Globus pallidus (tissue), 1 donor: ENCODE measurements at places on chromosomes 16 and 17.
A peak's percentile ranks its signal among the peaks of the same experiment; 100 is the strongest.

- peak; percentile 55 for DNase-seq
Observed at GRCh38 chr16:56657555-56658326, at the start of gene MT1F. Gene MT1F (plus strand): TSS chr16:56657959. CDS start chr16:56658059, 100 bp downstream.

GRCh38 chr16:66289986-66290385, 76.5 kb upstream of the CDH5 start:
- DNase-seq, result no peak

- no peak for DNase-seq
Observed at GRCh38 chr17:81116704-81117103, 48.6 kb upstream of the PVALEF start.

GRCh38 chr17:35765756-35766488, 5.2 kb downstream of the C17orf50 start:
- no peak for DNase-seq

- DNase-seq, result peak; percentile 73
Observed at GRCh38 chr17:81733507-81734404, 21.7 kb downstream of the SLC25A10 start.

- no peak for DNase-seq
Observed at GRCh38 chr17:21094298-21094704, 32.5 kb upstream of the DHRS7B start.

GRCh38 chr17:78127239-78127887, 1.2 kb downstream of the TMC6 start:
- peak; percentile 95 for DNase-seq

- DNase-seq, result no peak
Observed at GRCh38 chr17:42818379-42818778, 5.7 kb downstream of the BECN1 start.

DNA sequence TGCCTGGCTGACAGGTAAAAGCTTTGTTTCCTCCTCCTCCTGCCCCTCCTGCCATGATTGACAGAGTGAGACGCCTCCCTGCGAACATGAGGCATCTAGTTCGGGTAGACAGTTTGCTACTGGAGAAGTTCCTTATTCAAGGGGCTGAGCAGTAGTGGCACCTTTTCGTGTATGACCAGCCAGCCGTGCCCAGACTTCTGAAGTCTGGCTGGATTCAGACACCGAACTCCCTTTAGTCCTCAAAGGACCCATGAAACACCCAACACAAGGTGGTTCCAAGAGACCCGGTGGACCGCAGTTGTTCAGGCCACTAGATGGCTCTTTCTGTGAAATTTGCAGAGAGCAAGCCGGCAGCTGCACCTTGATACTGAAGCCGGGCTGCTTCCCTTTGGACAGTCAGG, 192.8 kb downstream of the XYLT1 start:
- no peak for DNase-seq

GRCh38 chr16:81583893-81584631, 139.5 kb downstream of the CMIP start:
- DNase-seq, result no peak

DNA sequence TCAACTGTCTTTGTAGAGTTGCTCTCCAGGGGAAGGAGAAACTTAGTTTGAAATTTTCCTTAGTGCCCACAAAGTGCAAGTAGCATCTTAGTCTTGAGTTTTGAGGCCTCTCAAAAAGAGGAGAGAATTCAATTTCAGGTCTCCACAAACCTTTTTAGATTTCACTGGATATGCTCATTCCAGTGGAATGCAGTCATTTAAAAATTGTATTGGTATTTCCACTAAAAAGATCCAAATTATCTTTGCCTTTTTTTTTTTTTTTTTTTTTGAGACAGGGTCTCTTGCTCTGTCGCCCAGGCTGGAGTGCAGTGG, 6.9 kb upstream of the FOXJ1 start:
- no peak for DNase-seq

- peak; percentile 82 for DNase-seq
Observed at GRCh38 chr17:2982854-2983253, 80.6 kb downstream of the OR1D5 start.

DNA sequence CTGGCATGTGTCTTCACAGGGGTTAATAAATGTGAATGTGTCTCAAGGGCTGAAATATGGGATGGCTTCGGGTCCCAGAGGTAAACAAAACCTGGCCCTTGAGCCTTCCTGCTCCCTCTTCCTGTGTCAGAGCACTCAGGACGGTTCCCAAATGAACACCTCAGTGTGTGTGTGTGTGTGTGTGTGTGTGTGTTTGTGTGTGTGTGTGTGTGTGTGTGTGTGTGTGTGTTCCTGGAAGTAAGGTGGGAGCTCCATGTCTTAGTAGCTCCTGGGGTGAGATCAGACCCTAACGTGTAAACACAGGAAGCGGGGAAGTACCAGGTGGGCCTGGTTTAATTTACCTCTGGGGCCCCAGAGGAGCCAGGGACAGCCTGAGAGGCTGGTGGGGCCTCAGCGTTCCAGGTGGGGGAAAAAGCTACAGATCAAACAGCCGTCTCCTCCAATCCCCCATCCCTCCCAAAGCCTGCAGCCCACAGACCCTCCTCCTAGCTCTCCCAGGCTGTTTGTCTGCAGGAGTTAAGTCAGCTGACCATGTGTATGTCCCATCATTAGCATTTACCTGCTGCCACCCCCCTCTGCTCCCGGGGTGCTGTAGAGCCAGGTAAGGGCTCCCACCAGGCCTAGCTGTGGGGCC, 6.1 kb downstream of the KIF19 start:
- no peak for DNase-seq

- no peak for DNase-seq
Observed at GRCh38 chr17:45965812-45966211, 33.2 kb upstream of the STH start.

GRCh38 chr17:57243171-57243622, 13.1 kb upstream of the MSI2 start:
- peak; percentile 52 for DNase-seq

DNA sequence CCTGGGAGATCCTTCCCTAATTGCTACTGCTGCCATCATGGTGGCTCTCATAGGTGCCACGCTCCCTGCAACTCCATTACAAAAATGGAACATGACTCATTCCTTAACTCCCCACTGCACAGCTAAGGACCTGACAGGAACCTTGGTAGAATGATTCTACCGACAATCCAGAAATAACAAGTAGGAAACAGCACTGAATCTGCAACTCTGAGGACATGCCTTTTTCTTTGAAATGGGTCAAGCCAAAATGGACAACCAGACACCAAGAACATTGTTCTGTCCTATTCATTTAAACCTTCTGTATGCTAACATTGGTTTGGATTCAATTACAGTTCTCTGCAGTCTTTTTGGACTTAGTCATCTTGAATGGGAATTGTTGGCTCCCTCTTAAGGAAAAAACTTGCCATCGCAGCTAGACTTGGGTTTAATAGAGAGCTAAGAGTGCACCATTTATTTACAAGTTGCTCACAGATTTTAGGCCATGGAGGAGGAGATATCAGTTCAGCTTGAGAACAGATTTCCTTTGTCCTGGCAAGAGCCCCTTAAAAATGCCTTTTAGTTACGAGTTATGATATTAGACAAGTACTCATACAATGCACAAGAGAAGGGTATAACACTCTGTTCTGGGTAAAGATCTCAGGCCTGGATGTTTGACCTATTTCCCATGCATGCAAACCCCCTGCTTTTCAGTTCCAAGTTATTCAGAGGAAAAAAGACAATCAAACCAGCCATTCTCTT, 20.9 kb upstream of the NSRP1 start:
- DNase-seq, result no peak

DNA sequence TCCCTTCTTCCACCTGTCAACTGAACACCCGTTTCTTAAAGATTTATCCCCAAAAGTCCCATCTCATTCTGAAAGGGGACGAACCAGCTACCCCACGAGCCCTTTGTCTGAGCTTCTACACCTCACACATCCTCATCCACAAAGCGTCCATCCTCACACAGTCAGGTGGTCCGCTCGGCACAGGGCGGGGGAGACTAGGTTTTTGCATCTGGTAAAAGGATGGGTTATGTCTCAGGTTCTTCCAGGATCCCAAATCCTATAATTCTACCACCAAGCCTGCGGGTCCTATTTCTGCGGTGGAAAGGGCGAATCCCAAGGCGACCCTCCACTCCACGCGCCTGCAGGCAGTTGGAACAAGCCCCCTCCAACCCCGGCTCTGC, 458 bp downstream of the GFOD2 start:
- DNase-seq, result no peak

DNA sequence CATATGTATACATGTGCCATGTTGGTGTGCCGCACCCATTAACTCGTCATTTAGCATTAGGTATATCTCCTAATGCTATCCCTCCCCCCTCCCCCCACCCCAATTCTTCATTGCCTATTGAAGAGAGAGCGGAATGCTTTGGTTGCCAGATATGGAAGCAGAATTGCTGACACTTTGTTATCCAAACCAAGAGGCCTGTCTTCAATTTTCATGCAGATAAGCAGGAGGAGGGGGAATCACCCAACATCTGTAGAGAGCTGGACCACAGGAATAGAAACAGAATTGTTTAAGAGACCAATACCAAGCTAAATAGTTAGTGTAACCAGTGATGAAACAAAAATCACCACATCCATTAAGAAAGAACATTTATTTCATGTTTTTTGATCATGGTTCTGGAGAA, 7.1 kb downstream of the ASPA start:
- DNase-seq, result no peak

DNA sequence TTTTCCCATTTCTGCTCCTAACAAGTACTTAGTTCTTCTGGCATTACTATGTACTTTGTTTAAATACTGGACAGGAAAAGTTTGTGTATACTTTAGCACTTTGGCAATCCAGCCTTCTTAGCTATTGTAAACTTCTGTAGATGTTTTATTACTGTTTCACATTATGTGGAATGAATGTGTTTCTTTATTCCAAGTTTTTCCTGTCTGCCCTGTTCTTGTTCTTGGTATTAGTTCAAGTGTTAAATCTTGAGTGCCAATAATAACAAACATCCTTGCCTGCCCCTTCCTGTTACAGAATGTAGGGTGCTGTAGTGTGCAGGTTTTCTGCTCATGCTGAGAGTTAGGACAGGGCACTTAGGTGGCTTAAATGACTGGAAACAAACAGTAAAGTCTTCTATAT, 7.3 kb upstream of the CAPNS2 start:
- DNase-seq, result no peak

DNA sequence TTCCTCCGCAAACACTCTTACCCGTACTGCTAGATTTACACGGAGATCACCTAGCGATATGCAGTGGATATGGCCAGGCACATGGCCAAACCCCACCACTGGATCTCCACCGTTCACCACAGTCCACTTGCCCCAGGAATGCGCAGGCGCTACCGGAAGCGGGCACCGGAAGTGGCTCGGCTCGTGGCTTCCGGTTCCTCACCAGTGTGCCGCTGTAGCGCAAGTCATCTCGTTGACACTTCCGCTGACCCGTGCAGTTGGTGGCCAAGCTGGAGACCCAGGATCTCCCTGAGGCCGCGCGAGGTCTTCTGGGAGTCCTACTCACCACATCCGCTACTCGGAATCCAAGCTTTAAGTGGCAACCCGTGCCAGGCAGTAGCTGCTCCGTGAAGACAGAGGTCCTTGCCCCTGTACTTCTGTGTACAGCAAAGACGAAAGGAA, 11.5 kb downstream of the ZNF597 start:
- DNase-seq, result no peak

DNA sequence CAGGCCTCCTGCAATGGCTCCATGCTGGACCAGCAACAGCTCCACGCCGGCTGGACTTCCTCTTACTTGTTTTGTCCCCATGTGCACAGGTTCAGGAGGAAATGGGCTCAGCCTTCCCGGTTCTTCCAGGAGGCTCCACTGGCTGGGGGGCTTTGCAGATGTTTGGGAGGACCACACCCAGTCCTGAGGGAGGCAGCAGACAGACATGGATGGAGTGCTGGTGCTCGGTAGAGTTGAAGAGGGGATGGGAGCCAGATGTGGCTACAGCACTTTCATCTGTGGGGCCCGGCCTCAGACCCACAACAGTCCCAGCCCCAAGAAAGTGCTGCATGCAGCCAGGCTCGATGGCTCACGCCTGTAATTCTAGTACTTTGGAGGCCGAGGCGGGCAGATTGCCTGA, 21.8 kb downstream of the NARF start:
- DNase-seq, result no peak

GRCh38 chr17:63423251-63423950, 22.7 kb downstream of the CYB561 start:
- DNase-seq, result peak; percentile 19

GRCh38 chr16:29745121-29745852, 503 bp downstream of the C16orf54 start:
- DNase-seq, result peak; percentile 19

GRCh38 chr17:81025065-81025740, 9.7 kb upstream of the BAIAP2 start:
- peak; percentile 67 for DNase-seq

DNA sequence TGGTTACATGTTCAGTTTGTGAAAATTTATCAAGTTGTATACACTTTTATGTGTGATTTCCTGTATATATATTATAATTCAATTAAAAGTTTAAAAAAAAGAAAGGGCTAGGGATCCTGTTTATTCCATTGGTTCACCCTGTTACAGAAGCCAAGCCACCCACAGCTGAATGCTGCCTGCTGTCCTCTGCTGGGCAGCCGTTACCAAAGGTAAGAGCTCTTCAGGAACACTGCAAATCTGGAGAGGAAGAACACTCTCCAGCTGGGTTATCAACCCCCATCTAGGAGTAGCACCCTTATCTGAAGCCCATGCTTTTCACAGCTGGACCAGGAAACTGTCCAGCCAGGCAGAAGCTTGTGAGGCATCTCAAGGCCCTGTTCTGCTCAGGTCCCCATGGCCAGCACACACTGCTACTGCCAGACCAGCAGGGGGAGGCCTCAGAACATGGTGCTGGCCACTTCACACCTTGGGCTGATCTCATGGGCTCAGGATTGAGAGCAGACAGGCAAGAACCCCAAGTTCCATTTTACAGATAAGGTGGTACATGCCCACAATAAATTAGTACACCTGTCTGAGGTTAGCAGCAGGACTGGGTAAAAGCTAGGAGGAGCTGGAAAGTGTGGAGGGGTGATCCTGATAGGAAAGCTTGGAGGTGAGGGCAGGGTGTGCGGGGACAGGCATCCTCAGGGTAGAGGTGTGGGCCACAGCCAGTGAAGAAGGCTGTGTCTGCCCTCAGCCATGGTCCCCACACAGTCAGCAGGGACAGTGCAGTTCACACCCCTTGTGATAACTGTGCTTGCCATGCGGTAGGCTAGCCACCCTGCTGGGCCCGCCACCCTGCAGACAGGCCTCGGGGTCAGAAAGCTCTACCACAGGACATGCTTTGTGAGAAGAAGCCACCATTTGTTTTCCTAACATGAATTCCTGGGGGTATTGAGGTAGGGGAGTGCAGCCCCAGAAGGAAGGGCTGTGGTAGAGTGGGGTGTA, 54.3 kb upstream of the SREBF1 start:
- no peak for DNase-seq

- DNase-seq, result no peak
Observed at GRCh38 chr17:14831491-14831890, 433.6 kb downstream of the PMP22 start.
